Cardiac ventricle fibroblast (primary cell): ENCODE measurements at places on chromosomes 6 and 20. TPM values are rescaled to one million over a fixed set of nuclear protein-coding genes. Genes with fewer than 3 reads are reported as not detected.

KHDRBS2 gene
- not detected in 2 replicates for total RNA-seq

SLC17A2 gene
- not detected in 2 replicates for total RNA-seq

PFDN4 gene
- total RNA-seq = 56.8 and 64.9 TPM in 2 replicates

OPN5 gene
- not detected in 2 replicates for total RNA-seq

FOXP4 gene
- 4.4 and 7.8 TPM in 2 replicates for total RNA-seq

KIFC1 gene
- total RNA-seq = 1.3 and 5.0 TPM in 2 replicates

SPTLC3 gene
- total RNA-seq = 11.0 and 13.9 TPM in 2 replicates

HM13 gene
- total RNA-seq = 126 and 143 TPM in 2 replicates

TTLL9 gene
- total RNA-seq = not detected in 2 replicates

EYA4 gene
- total RNA-seq = 0.81 and 1.3 TPM in 2 replicates

RNF144B gene
- total RNA-seq = 0.56 and 0.64 TPM in 2 replicates

ARID1B gene
- 32.3 and 40.4 TPM in 2 replicates for total RNA-seq

MRPL2 gene
- total RNA-seq = 14.2 and 26.8 TPM in 2 replicates

PAK5 gene
- total RNA-seq = not detected in 2 replicates

EYS gene
- not detected in 2 replicates for total RNA-seq

LRRC73 gene
- 0.15 and 0.44 TPM in 2 replicates for total RNA-seq

LY6G6D gene
- total RNA-seq = not detected in 2 replicates

PRR18 gene
- 0.05 TPM in 1 of 2 replicates, not detected in the other for total RNA-seq

ZNF165 gene
- 0.05 and 0.31 TPM in 2 replicates for total RNA-seq

CASS4 gene
- total RNA-seq = 2.8 and 4.0 TPM in 2 replicates

DPPA5 gene
- total RNA-seq = not detected in 2 replicates

LGSN gene
- not detected in 2 replicates for total RNA-seq

F13A1 gene
- total RNA-seq = not detected in 2 replicates

C6orf136 gene
- 4.1 and 4.6 TPM in 2 replicates for total RNA-seq

CYP21A2 gene
- 0.15 TPM in 1 of 2 replicates, not detected in the other for total RNA-seq

KCNB1 gene
- total RNA-seq = 0.73 and 0.94 TPM in 2 replicates

MICB gene
- 2.2 and 5.1 TPM in 2 replicates for total RNA-seq

HRH3 gene
- not detected in 2 replicates for total RNA-seq

DEFB125 gene
- total RNA-seq = not detected in 2 replicates
